ENCODE measurements at places on chromosomes 1 and 21. TPM values are rescaled to one million over a fixed set of nuclear protein-coding genes. Genes with fewer than 3 reads are reported as not detected.

Gene PODN
- not detected for total RNA-seq

Gene GBP6
- total RNA-seq = not detected

Gene CHI3L2
- total RNA-seq = not detected

Gene NBPF10
- total RNA-seq = 0.20 TPM

Gene VWA5B1
- total RNA-seq = not detected

Gene TENT5C
- total RNA-seq = 0.13 TPM

Gene DISP3
- total RNA-seq = 0.05 TPM

Gene CATSPERE
- not detected for total RNA-seq

Gene S100A1
- 0.15 TPM for total RNA-seq

Gene LHX8
- not detected for total RNA-seq

Gene CADM3
- not detected for total RNA-seq

Gene TMEM81
- 1.5 TPM for total RNA-seq

Gene FCER1A
- not detected for total RNA-seq

Gene RASSF5
- 8.8 TPM for total RNA-seq

Gene CD1E
- total RNA-seq = not detected

Gene RPE65
- total RNA-seq = not detected

Gene IGSF21
- total RNA-seq = not detected

- DNase-seq = no peak
Observed at GRCh38 chr1:36941316-36941978, 92.9 kb downstream of the GRIK3 start.

- DNase-seq = no peak
Observed at GRCh38 chr1:241716915-241717656, 65.0 kb downstream of the WDR64 start.

GRCh38 chr21:46459356-46460112, 843 bp downstream of the DIP2A start:
- DNase-seq = peak; percentile 14

GRCh38 chr1:53062708-53063591, 937 bp downstream of the PODN start:
- DNase-seq = no peak

DNA sequence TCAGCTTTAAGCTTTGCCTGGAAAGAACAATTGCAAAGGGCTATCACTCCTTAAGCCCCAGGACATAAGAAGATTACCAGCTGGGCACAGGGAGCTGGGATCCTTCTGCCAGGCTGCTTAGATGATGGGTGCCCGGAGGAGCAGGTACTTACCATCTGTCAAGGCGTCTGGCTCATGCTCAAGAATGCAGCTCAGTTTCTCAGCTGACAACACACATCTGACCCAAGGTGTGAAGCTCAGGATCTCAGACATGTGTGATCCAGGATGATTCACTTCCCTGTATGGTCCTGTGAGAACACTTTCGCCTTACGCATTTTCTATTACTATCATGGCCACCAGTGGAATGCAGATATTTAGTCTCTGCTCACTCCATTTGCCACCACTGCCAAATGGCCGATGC, 14.7 kb upstream of the DISC1 start:
- no peak for DNase-seq

- no peak for DNase-seq
Observed at GRCh38 chr1:244768186-244768585, 67.3 kb upstream of the COX20 start.

DNA sequence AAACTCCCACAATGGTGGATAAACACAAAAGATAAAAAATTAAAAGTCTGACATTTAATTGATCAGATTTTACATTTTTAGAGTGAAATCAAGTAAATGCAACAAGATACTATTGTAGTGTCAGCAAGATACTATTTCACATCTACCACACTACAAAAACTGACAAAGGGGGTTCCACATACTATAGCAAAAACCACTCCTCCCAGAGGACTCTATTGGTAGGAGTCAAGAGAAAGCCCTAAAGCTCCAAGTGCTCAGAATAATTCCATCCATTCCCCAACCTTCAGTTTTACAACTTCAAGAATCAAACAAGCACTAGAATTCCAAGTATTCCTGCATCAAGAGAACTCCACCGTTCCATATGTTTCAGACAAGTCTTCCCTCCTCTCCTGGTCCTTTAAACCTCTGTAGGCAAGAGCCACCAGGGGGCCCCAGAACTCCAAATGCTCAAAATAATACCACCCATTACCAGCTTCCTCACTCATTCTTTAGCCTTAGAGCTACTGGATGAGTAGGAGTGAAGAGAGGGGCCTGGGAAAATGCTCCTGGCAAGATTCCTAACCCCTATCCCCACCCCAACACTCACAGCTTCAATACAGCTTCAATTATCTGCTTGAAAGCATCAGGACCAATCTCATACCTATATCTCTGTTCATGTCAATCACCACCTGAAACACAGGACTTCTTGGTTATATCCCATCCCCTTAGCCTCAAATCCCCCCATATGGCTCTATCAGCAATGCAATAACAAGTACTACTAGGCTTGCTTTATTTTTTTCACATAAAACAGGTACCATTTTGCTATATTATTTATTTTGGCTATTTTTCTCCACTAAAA, 9.9 kb downstream of the TOR1AIP2 start:
- DNase-seq = peak; percentile 76

GRCh38 chr1:155816351-155816750, 40.7 kb downstream of the GON4L start:
- no peak for DNase-seq

DNA sequence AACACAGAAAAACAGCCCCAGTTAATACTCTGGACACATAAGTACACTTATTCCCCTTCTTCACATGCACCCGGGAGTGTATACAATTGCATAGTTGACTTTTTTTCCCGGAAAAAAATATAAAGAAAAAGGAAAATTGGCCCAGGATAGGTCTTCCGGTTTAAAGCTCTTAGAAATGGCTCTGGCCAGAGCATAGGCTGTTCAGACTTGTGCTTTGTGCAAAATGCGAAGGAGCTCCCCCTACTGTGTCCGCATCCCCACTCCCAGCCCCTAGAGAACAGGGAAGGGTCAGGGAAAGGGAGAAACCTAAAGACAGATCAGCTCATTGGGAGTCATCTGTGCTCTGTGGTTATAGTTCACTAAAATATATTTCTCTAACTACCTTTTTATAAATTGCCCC, 5.5 kb upstream of the MTMR11 start:
- no peak for DNase-seq

DNA sequence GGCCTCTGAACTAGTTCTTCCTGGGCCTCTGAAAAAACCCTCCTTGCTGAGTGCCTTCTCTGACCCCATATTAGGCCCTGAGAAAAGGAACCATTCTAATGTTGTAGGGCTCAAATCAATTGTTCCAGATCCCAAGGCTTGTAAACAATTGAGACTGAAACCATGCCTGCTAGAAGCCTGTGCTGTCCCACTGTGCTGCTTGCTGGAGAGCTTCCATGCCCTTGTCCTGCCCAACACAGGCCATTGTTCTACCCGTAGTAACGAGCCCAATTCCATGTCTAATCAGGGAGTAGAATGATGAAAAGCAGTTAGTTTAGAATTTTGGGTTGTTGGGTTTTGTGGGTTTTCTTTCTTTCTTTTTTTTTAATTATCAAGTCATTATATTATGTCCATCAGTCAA, 47.4 kb downstream of the ZNF281 start:
- no peak for DNase-seq

GRCh38 chr1:7634546-7635240, 136.4 kb upstream of the VAMP3 start:
- no peak for DNase-seq

- DNase-seq = no peak
Observed at GRCh38 chr21:34559089-34559631, 47.1 kb upstream of the KCNE1 start.

- DNase-seq = no peak
Observed at GRCh38 chr1:31396633-31397351, 16.2 kb upstream of the SERINC2 start.

GRCh38 chr1:152951711-152952110, 4.7 kb downstream of the SPRR5 start:
- DNase-seq = no peak

DNA sequence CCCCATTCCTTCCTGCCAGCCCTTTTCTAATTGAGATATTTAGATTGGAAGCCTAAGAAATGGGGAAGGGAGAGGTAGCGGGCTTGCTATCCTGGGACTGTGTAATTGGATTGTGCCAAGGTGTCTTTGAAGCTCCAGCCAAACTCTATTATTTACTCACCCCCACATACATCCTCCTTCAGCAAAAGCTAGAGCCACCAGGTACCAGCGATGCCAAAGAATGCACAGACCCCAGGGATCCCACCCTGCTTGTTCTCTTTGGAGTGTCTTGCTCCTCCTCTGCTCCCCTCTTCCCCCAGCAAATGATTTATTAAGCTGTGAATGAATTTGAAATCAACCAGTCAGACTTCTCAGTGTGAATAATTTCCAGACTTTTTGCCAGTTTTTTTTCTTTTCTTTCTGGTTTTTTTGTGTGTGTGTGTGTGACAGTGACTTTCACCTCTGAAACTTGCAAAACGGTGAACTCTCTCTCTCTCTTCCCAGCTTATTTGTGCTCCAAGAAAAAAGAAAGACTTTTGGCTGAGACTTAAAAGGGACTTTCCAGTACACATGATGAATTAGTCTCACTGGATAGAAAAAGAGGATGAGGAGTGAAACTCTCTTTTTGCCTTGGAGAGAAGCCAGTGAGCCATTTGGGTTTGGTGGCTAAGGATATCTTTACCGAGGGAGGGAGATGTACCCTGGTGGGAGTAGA, 1.8 kb downstream of the VASH2 start:
- DNase-seq = no peak

GRCh38 chr1:224914292-224914900, 15.1 kb upstream of the DNAH14 start:
- no peak for DNase-seq

GRCh38 chr1:63486629-63487028, 36.4 kb downstream of the ITGB3BP start:
- DNase-seq = no peak

DNA sequence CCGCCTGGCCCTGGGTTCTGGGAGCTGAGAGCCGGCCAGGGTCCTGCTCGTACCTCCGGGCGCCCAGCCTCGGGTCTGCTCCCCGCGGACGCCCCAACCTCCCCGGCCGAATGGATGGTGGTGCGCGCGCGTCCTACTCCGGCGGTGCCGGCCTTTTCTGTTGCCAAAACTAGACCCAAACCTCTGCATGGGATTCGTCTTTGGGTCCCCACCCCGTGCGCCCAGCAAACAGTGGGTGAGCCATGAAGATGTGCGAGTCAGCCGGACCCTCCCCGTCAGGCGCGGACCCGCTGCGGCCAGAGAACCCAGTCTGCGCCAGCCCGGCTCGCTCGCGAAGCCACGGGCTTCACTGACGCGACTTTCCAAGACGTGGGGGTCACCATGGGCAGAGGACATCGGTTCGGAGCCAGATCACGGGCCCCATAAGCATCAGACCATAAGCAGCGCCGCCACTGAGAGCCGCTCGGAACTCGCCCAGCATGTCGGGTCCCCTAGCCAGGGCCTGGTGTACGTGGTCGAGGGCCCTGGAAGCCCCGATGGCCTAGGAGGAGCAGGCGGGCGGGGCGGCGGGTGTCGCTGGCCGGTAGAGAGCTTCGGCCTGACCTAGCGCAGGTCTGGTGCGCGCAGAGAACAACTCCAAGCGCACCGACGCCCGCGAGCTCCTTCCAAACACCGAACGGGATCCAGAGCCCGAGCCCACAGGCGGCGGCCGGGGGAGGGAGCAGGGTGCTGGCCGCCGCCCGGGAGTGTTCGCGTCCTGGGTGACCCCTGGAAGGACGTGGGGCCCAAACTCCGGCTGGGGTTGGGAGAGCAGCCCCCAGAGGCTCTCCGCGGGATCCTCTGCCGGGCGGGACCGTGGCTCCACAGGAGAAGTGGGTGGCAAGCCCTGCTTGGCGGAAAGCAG, 1.0 kb upstream of the TP73 start:
- DNase-seq = no peak

DNA sequence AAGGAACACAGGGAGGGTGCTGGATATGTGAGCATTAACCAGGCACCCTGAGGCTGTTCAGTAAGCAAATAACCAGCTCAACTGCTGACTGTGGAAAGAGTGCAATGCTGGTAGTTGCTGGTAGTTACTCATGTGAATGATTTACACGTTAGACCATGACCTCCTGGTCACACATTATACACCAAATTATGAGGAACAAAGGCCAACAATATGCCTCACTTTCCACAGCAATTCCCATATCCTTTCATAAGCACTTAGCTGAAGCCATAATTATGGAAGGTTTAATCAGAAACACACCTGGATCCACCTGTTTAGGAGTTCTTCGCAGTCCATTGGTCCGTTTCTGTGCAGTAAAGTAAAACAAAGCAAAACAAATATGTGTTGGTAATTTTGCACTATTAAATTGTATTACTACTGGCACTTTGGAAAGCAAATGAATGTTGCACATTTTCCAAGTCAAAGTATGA, 281.8 kb downstream of the VAV3 start:
- DNase-seq = peak; percentile 43

- no peak for DNase-seq
Observed at GRCh38 chr1:166700696-166701095, 138.6 kb upstream of the POGK start.

DNA sequence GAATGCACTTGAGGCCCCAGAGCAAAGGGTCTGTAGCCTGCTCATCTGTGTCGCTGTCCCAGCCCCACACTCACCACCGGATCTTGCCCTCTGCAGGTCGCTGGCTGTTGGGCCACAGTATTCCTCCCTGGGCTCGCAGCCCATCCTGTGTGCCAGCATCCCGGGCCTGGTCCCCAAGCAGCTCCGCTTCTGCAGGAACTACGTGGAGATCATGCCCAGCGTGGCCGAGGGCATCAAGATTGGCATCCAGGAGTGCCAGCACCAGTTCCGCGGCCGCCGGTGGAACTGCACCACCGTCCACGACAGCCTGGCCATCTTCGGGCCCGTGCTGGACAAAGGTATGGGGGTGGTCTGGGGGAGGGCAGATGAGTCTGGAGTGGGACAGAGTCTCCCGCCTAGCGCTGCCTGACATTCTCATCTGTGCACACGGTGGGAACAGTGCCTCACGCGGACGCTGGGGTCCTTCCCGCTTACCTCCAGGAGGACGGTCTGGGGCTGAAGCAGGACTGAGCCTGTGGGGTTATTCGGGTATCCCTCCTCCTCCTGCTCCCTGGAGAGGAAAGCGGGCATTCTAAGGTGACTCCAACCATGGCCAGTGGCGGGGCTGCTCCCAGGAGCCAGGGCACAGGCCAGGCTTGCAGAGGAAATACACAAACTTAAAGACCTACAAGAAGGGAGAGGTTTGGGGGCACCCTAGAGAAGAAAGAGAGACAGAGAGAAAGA, 15.9 kb downstream of the WNT3A start:
- no peak for DNase-seq

DNA sequence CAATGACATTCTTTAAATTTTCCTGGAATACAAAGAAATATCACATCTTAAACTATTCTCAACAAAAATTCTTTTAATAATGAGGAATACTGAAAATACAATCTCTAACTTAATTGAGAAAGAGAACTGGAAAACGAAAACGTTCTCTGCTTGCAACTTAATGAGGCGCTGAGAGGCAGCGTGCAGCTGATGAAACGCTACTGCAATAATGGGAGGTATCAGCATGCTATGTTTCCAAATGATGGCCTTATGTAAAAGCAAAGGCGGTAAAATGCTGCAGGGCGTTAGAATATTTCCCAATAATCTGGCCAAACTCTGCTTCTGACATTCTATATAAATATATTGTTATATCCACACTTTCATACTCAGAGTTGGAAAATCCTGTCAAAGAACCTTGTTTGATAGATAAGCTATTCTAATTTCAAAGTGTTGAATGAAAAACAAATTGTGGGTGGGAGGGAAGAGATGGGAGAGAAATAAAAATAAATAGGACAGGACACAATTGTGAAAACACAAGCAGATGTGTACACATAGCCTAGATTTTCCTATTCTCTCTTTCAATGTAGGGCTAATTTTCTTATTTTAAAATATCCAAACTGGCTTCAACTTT, 70.9 kb downstream of the APP start:
- no peak for DNase-seq

Data from HT-29 (cell line).